ENCODE measurements at places on chromosomes 1 and 21.

- DNase-seq: no peak
Measured at GRCh38 chr1:65254320-65255034, 54.9 kb upstream of the DNAJC6 start.

- no peak for DNase-seq
Measured at GRCh38 chr1:8384088-8384487, 66.2 kb downstream of the SLC45A1 start.

DNA sequence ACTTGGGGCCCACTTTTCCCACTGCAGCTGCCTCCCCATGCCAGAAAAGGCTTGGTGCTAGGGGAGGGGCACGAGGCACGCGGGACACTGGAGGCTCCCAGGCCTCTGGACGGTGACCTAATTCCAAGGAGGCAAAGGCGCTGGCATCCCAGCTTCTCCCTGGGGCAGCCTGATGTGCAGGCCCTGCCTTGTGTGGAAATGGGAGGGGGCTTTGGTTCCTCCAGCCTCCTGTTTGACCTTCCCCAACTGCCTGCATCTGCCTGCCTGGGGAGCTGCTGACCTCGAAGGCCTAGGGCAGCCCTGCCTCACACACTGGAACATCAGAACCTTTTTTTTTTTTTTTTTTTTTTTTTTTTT lies 39.9 kb downstream of the KIAA1614 start:
- DNase-seq: no peak

GRCh38 chr1:64269558-64269884 lies 66.1 kb downstream of the UBE2U start:
- no peak for DNase-seq

DNA sequence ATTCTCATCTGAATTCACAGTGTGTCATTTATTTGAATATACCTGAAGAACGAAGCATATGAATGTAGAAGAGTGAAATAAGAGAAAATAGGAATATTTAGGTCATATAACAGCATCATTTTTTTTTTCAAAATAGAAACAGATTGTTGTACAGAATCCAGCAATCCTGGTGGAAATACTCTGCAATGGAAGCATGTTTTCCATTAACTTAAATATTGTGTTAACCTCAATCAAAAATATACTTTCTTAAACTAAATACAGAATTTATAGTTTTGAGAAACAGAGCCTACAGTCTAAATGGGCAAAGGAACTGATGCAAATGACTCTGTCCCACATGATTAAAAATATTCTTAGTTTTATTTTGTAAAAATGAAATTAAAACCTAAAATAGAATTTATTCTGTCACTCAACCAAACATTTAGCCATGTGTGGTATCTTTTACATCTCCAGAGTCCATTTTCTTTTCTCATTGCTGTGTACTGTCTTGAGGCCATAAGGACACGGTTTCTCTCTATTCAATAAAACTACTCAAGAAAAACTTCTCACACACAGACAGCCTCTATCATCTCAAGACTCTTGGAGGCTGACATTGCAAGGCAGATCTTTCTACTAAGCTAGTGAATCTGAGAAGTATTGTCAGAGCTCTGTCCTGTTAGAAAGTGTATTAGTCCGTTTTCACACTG lies 322.6 kb downstream of the LTN1 start:
- DNase-seq: no peak

DNA sequence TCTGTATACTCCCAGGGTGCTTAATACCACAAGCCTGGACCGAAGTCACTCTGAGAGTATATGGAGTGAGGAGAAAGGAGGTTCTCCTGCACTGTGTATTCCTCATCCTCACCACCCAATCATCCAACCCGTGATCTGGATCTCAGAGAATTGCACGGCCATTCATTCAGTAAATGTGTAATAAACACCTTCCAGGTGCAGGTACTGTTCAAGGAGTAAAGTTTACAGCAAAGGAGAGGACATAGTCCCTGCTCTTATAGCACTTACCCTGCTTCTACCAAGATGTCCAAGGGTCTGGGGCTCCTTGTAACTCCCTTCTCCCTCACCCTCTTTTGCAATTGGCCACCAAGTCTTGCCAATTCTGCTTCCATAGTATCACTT lies 139.2 kb upstream of the JUN start:
- no peak for DNase-seq

DNA sequence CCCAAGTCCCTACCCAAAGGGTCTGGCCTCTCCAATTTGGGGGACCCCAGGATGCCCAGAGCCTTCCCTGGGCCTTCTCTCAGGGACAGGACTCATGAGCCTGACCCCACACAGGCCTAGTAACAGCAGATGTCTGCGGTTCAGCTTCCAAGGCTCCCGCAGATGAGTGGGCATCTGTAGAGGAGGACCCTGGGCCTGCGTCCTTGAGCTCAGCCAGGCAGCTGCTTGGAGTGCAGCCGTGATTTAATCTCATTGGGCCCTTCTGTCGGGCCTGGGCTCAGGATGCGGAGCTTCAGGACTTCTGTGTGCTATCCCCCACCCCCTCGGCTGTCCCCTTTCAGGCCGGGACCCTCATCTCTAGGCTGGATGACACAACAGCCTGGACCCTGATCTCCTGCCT lies 35.4 kb downstream of the IGSF21 start:
- DNase-seq: no peak

- DNase-seq: no peak
Measured at GRCh38 chr1:151479462-151479861, 20.2 kb upstream of the POGZ start.

DNA sequence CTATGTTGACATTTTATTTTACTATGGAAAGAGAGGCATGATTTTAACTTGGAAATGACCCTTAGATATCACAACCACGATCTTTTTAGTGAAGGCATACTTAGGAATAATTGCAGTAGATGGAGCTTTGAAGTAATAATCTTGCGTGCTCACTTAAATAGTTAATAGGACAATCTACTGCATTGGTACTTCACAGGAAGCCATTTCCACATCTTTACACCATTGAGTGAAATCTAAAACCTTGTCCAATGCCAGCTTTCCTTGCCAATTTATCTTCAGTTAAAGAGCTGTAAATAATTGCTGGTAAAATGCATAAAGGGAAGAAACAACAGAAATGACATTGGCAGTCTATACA lies 586.3 kb downstream of the ADGRL2 start:
- DNase-seq: no peak

DNA sequence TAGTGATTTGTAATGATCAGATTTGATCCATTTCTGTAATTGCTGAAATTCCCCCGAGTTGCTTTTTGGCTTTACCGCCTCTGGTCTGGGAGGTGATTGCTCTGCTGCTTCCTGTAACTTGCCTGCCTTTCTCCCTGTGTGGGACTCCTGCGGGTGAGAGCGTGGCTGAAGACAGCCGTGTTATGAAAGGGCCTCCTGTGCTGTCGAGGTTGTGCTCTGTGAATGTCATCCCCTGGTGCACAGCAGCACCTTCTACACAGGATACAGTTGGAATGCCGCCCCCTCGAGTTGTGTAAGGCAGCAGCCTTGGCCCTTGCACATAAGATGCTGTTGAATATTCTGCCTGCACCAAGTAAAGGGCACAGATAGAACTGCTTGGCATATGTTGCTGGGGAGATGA lies 5.9 kb downstream of the SOD1 start:
- DNase-seq: no peak

- DNase-seq: no peak
Measured at GRCh38 chr1:65108025-65108642, 39.9 kb upstream of the AK4 start.

DNA sequence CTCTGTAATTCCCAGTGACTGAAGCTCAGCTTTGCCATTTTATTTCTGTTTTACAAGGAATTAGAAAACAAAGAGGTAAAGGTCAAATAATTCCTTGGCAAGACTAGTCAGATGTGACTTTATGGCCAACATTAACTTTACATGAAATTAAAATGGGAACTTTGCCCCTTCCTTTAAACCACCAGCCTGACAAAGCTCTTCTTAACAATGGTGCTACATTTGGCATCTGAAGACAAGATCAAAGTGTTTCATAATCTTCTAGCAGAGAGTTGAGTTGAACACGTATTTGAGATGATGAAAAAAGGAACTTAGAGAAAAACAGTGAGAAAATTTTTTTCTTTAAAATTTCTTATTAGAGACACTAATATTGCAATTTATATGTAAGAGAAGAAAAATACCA lies 193.8 kb downstream of the AK5 start:
- DNase-seq: no peak

GRCh38 chr1:15559189-15559810 lies 25.6 kb downstream of the AGMAT start:
- DNase-seq: no peak

Measured in esophagus squamous epithelium (tissue), 5 donors.